ENCODE measurements at places on chromosomes 7 and 10. TPM values are rescaled to one million over a fixed set of nuclear protein-coding genes. Genes with fewer than 3 reads are reported as not detected.

GRCh38 chr10:6823770-6824169 lies 243.7 kb upstream of the PRKCQ start:
- H3K36me3 ChIP-seq, result no peaks in the 10 kb centered on the region
- no peaks in the 10 kb centered on the region for H3K27me3 ChIP-seq
- no peaks in the 10 kb centered on the region for H3K4me1 ChIP-seq

- no peak overlapping the region for H3K4me3 ChIP-seq
- H3K27me3 ChIP-seq, result no peaks in the 10 kb centered on the region
- peak overlapping the region; percentile 83 for H3K27ac ChIP-seq
- peaks cover 86% of the 10 kb centered on the region for H3K4me1 ChIP-seq
These were observed 4.9 kb downstream of the FAM53B start for GRCh38 chr10:124739119-124739921.

- H3K27me3 ChIP-seq, result no peaks in the 10 kb centered on the region
- no peaks in the 10 kb centered on the region for H3K4me1 ChIP-seq
- no peak overlapping the region for H3K4me3 ChIP-seq
- peaks cover 38% of the 10 kb centered on the region for H3K36me3 ChIP-seq
These were observed 106.2 kb downstream of the ABCC2 start for GRCh38 chr10:99888622-99889021.

GRCh38 chr7:128022631-128023532 lies 8.4 kb downstream of the LRRC4 start:
- H3K4me3 ChIP-seq, result no peak overlapping the region
- peaks cover 25% of the 10 kb centered on the region for H3K4me1 ChIP-seq
- no peaks in the 10 kb centered on the region for H3K27me3 ChIP-seq
- no peak for DNase-seq
- H3K27ac ChIP-seq, result no peak overlapping the region
- no peaks in the 10 kb centered on the region for H3K36me3 ChIP-seq

- no peaks in the 10 kb centered on the region for H3K4me1 ChIP-seq
- no peaks in the 10 kb centered on the region for H3K27me3 ChIP-seq
- H3K27ac ChIP-seq, result no peak overlapping the region
- no peaks in the 10 kb centered on the region for H3K36me3 ChIP-seq
- H3K4me3 ChIP-seq, result no peak overlapping the region
These were observed 463.1 kb downstream of the SH2D4B start for GRCh38 chr10:81000781-81001180.

GRCh38 chr7:138752518-138753149 lies 45.2 kb upstream of the TMEM213 start:
- H3K4me3 ChIP-seq, result no peak overlapping the region
- peak; percentile 16 for DNase-seq
- peak overlapping the region; percentile 47 for H3K27ac ChIP-seq
- H3K36me3 ChIP-seq, result no peaks in the 10 kb centered on the region

DNA sequence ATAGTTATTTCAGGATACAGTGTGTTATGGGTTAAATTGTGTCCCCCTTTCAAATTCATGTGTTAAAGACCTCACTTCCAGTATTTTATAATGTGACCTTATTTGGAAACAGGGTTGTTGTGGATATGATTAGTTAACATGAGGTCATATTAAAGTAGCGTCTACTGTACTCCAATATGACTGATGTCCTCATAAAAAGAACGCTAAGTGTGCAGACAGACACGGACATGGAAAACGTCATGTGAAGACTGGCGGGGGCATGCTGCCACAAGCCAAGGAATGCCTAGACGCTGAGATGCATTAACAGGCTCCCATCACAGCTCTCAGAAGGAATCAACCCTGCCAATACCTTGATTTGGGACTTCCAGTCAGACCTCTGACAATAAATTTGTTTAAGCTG lies 1.5 kb upstream of the WDR37 start:
- peaks cover 66% of the 10 kb centered on the region for H3K4me1 ChIP-seq
- H3K36me3 ChIP-seq, result peaks cover 5% of the 10 kb centered on the region
- no peak for DNase-seq

- H3K36me3 ChIP-seq, result no peaks in the 10 kb centered on the region
- DNase-seq, result no peak
- no peaks in the 10 kb centered on the region for H3K4me1 ChIP-seq
- no peak overlapping the region for H3K4me3 ChIP-seq
These were observed 649.7 kb upstream of the ANKRD30A start for GRCh38 chr10:36475746-36476145.

- no peaks in the 10 kb centered on the region for H3K4me1 ChIP-seq
- H3K27me3 ChIP-seq, result no peaks in the 10 kb centered on the region
- no peak for DNase-seq
- no peak overlapping the region for H3K4me3 ChIP-seq
These were observed 14.3 kb downstream of the CALML3 start for GRCh38 chr10:5538892-5539651.

DNA sequence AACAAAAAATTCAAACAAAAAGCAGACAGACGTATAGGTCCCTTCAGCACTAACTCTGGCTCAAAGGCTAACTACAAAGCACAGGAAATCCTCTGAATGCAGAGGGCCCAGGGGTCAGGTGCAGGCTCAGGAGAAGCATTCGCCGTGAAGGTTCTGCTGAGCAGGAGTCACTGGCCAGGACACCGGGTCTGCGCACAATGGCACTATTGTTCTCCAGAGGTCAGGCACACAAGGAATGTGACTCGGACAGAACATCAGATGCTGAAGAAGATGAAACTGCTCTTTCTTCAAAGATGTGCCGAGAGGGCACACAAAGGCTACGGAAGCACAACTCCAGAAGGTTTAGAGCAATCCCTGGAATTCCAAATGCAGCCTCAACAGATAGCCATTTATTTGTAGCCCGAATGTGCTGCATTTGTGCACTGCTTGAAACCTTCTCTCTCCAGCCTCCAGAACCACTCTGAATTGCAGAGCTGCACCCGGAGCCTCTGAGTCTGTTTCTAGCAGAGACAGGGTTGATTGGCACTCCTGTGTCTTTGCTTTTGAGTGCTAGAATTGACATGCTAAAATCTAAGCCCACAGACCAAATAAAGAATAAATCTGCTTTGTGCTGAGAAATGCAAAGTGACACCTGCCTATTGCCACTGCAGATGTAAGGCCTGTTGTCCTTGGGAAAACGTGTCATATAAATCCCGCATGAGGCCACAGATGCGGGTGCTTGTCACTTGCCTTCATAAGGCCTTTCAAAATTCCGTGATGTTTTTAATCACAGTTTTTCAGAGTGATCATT lies 85.4 kb upstream of the AFAP1L2 start:
- H3K36me3 ChIP-seq, result no peaks in the 10 kb centered on the region
- no peaks in the 10 kb centered on the region for H3K27me3 ChIP-seq
- no peak overlapping the region for H3K27ac ChIP-seq
- DNase-seq, result no peak

DNA sequence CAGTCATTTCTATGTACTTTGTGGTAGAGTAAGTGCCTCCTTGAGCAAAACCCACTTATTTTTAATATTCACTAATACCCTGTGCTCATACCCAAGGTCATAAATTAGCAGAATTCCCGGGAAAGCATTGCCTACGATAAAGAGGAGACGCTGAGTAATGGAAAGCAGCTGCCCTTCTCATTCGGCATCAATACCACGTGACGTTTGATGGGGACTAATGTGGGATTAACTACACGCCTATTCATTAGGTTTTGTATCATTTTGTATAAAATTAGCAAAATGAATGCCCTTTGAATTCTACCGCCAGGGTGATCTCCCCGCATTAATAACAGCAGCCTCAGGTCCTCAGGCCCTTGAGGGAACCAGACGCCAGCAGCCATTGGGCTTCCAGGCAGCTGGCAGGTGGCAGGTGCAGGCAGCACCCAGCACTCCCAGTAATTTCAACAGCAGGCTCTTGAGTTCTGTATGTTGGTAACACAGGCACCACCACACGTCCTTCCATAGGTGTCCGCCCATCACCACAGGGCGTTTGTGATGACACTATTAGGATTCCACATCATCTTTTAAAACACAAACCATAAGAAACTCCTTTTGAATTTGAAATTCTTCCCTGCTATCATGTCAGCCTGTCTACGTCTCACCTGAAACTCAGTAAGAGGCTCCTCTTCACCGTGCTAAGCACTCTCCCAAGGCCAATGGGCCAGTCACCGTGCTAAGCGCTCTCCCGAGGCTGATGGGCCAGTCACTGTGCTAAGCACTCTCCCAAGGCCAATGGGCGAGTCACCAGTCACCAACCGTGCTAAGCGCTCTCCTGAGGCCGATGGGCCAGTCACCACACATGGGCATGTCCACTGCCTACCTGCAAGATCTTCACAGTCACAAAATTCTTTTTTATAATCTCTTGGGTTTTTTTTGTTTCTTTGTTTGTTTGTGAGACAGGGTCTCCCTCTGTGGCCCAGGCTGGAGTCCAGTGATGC lies 509.4 kb downstream of the PTPRN2 start:
- no peaks in the 10 kb centered on the region for H3K27me3 ChIP-seq
- no peaks in the 10 kb centered on the region for H3K36me3 ChIP-seq
- no peak overlapping the region for H3K4me3 ChIP-seq
- no peak for DNase-seq

DNA sequence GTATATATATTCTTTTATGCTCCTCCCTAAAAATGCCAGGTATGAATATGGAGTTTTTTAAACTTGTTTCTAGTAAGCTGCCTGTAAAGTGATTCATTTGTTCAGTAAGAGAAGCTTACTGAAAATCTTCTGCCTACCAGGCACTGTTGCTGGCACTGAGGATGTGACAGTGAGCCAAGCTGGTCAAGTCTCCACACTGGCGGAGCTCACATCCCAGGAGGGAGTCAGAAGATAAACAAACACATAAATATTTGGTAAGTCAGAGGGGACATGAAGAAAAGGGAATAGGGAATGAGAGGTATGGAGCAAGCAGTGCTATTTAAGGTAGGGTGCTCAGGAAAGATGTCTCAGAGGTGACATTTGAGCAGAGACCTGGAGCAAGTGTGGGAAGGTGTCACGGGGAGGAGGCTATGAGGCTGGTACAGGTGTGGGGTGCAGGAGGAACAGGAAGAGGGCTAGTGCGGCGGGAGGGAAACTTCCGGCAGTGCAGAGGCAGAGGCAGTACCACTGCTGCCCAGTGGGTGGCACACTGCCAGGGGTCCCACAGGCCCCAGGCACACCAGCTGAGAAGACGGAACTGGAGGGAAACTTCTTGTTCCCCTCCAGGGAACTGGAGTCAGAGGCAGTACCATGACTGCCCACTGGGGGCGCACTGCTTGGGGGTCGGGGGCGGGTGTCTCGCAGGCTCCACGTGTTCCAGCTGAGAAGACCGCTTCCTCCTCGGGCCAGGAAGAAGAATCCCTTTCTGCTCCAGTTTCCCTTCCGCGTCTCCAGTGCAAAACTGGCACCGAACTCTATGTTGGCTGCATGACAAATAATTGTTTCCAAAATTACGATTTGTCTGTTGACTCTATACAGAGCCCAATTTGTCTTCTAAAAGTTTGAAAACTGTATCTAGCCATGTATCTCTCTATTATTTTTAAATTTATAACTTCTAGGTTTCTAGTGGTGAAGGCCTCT lies 161.0 kb downstream of the TEX36 start:
- no peak for DNase-seq
- H3K27ac ChIP-seq, result no peak overlapping the region
- no peaks in the 10 kb centered on the region for H3K27me3 ChIP-seq
- no peaks in the 10 kb centered on the region for H3K36me3 ChIP-seq

DNA sequence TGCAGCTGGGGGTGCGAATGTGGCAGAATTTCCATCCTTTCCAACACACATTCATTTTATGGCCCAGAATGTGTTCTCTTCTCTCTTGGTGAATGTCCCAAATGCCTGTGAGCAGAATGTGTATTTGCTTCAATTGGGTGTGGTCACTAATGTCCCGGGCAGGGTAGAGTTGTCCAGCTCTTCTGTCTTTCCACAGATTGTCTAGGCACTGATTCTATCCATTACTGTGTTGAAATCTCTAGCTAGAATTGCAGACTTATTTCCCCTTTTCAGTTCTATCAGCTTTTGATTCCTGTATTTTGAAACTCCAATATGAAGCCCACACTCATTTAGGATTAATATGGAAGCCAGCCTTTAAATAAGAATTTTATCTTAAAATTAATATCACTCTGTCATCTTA lies 14.0 kb upstream of the AKR1E2 start:
- H3K4me3 ChIP-seq, result no peak overlapping the region
- DNase-seq, result no peak
- H3K4me1 ChIP-seq, result peaks cover 27% of the 10 kb centered on the region
- no peak overlapping the region for H3K27ac ChIP-seq

- H3K27ac ChIP-seq, result no peak overlapping the region
- no peak overlapping the region for H3K4me3 ChIP-seq
- H3K27me3 ChIP-seq, result no peaks in the 10 kb centered on the region
- no peak for DNase-seq
- H3K4me1 ChIP-seq, result peaks cover 55% of the 10 kb centered on the region
These were observed 149.6 kb upstream of the MEOX2 start for GRCh38 chr7:15836041-15836440.

GRCh38 chr7:130314305-130314704 lies 21.3 kb downstream of the CPA4 start:
- no peak for DNase-seq
- H3K36me3 ChIP-seq, result no peaks in the 10 kb centered on the region
- H3K27ac ChIP-seq, result no peak overlapping the region
- no peak overlapping the region for H3K4me3 ChIP-seq
- H3K27me3 ChIP-seq, result no peaks in the 10 kb centered on the region

GRCh38 chr10:120961795-120962755 lies 110.9 kb downstream of the WDR11 start:
- H3K4me3 ChIP-seq, result no peak overlapping the region
- no peaks in the 10 kb centered on the region for H3K36me3 ChIP-seq
- H3K27ac ChIP-seq, result no peak overlapping the region
- DNase-seq, result no peak
- H3K4me1 ChIP-seq, result no peaks in the 10 kb centered on the region
- H3K27me3 ChIP-seq, result no peaks in the 10 kb centered on the region

Gene RINT1
- total RNA-seq, result 13.8 TPM

Gene OR2A12
- not detected for total RNA-seq

Gene VSIR
- total RNA-seq, result 112 TPM

Gene NPC1L1
- total RNA-seq, result not detected

Gene BHLHA15
- not detected for total RNA-seq

Gene TRPV5
- not detected for total RNA-seq

Gene PLAC9
- total RNA-seq, result 41.7 TPM

Gene ANXA8L1
- not detected for total RNA-seq

Gene FAM53B
- total RNA-seq, result 29.2 TPM

Gene NUP205
- 16.9 TPM for total RNA-seq

Gene CPA2
- 0.60 TPM for total RNA-seq

Gene PITRM1
- 83.7 TPM for total RNA-seq

All from heart right ventricle (tissue), 16 donors.